ENCODE measurements at places on chromosomes 6 and 20.

GRCh38 chr20:46644160-46644559, 7.1 kb downstream of the SLC13A3 start:
- no peak for DNase-seq

- no peak for DNase-seq
Measured at GRCh38 chr6:107228754-107229153, 113.4 kb upstream of the BEND3 start.

GRCh38 chr6:7328243-7328642, 15.2 kb upstream of the SSR1 start:
- DNase-seq, result no peak

DNA sequence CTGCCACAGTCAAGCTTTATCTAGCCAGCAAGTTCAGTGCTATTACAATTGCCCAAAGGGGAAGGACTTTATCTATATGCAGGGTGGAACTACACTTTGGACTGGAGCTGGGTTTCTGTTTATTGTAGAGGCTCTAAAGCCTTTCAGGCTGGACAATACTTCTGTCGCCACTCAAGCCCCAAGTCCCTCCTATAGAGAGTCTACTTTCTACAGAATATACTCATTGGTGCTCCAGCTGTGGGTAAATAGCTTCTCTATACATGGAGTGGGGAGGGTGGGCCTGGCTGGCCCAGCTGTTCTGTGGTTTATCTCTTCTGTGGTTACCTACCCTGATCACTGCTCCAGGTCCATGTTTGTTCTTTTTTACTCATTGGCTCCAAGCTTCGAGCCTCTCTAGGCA, 151.8 kb upstream of the MYLIP start:
- no peak for DNase-seq

- DNase-seq, result no peak
Measured at GRCh38 chr6:98880486-98880885, 46.1 kb downstream of the POU3F2 start.

GRCh38 chr6:110329348-110329713, 28.8 kb downstream of the METTL24 start:
- no peak for DNase-seq

- no peak for DNase-seq
Measured at GRCh38 chr20:4341804-4342485, 326.6 kb upstream of the RNF24 start.

DNA sequence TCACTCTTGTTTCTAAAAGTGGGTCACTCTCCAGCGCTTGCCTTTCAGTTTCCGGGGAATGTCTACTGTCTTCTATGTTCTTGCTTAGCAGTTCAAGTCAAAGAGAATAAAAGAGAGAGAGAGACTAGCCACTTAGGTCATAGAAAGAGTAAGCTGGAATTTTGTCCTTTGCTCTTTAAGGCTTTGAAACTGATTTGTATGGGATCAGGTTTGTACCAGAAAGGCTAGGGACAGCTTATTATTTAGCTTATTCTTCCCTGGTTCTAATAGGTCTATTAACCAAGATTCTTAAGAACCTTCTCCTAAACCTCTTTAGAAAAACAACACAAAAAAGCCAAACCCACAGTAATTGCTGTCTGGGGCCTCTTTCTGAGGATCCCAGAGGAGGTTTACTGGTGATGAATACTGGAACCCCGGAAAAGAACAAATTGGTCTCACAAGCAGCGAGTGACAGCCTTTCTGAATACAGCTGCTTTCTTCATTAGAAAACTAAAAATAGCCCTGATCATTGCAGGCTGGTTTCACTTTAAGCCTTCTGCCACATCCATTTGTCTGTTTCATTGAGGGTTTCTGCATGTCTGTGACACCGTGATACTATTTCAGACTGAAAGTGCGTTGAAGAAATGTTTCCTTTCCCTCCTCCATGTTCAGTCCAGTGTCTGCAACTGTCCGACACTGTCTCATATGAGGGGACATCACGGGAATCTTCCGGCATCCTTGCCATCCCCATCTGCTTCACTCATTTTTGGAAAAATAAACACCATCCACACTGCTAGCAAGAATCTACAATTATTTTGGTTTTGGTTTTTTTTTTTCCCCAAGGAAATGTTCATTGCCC, 75.1 kb upstream of the ATXN1 start:
- no peak for DNase-seq

DNA sequence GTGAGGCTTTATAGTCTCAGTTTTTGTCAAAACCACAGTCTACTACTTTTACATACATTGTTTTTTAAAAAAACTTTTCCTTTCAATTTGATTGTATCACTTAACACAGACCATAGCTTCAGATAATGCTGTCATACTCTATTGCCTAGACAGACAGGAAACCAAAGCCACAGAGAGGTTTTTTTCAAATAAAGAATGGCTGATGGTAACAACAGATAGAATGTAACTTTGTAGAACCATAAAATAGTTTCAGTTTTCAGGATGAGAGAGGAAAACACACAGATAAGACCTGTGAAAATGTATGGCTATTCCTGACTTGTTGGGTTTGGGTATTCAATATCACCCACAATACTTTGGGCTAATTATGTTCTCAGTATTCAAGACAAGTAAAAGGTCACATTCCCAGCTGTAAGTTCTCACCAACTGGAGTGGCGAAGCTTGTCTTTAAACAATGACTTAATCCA, 94.0 kb downstream of the ADGRG6 start:
- no peak for DNase-seq

DNA sequence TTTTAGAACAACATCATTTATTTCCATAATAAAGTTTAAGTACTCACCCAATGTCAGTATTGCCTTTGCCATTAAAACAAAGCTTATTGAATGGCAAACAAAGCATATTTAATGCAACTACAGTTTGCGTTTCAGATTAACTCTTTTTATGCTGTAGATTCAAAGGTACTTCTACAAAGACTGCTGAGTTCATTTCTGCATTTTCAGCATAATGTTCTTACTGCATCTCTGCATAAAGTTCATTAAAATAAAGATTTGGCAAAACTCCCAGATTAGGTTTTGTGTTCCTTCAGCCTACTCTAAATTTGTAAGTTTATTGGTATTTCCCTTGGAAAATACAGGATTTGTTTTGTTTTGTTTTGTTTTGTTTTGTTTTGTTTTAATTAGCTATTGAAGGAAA, 359.4 kb downstream of the ADGRB3 start:
- DNase-seq, result no peak

GRCh38 chr6:43910149-43910637, 140.2 kb downstream of the VEGFA start:
- no peak for DNase-seq

Data from omental fat pad (tissue), 4 donors.